ENCODE measurements at places on chromosomes 13 and 19.

- DNase-seq: peak; percentile 1
Measured at GRCh38 chr13:33441015-33441414, 155.5 kb upstream of the STARD13 start.

GRCh38 chr13:107799001-107799400 lies 416.3 kb downstream of the LIG4 start:
- no peak for DNase-seq

DNA sequence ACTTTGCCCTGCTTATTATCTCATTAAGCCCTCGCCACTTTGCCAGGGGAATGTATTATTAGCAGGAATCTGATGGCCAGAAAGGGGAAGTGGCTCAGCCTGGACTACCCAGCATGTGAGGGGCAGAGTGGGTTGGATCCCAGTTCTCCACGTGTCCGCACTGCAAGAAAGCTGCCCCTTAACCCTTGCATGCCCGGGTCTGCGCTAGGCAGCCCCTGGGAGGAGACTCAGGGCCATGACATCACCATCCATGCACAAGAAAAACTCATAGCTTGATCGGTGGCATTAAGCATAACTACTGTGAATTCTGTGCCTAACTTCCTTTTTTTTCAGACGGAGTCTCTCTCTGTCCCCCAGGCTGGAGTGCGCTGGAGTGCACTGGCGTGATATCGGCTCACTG lies 8.9 kb downstream of the CACNG8 start:
- DNase-seq: no peak

- DNase-seq: no peak
Measured at GRCh38 chr19:51014242-51014641, 5.3 kb downstream of the KLK10 start.

DNA sequence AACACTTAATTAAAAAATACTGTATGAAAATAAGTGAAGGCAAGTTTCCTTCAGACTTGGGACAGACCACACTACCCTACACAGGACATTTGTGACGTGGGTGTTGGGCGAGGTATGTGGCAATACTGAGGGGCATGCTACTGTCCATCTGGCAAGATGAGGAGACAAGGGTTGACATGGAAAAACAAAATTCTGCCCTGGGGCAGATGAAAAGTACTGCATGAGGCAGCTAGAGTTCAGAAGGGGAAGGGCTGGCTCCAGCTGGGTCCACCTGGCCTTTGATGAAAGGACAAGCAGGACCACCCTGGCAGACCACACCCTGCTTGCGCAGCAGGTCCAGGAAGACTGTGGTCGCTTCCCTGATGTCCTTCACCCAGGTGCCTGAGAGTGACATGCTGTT lies 43.2 kb downstream of the LATS2 start:
- no peak for DNase-seq

- DNase-seq: no peak
Measured at GRCh38 chr19:47540748-47541147, 25.9 kb upstream of the NAPA start.

- no peak for DNase-seq
Measured at GRCh38 chr19:1663852-1664251, 11.4 kb upstream of the TCF3 start.

- no peak for DNase-seq
Measured at GRCh38 chr19:18762125-18763023, 28.7 kb downstream of the COMP start.

- DNase-seq: peak; percentile 16
Measured at GRCh38 chr13:60494296-60494695, 97.3 kb downstream of the TDRD3 start.

DNA sequence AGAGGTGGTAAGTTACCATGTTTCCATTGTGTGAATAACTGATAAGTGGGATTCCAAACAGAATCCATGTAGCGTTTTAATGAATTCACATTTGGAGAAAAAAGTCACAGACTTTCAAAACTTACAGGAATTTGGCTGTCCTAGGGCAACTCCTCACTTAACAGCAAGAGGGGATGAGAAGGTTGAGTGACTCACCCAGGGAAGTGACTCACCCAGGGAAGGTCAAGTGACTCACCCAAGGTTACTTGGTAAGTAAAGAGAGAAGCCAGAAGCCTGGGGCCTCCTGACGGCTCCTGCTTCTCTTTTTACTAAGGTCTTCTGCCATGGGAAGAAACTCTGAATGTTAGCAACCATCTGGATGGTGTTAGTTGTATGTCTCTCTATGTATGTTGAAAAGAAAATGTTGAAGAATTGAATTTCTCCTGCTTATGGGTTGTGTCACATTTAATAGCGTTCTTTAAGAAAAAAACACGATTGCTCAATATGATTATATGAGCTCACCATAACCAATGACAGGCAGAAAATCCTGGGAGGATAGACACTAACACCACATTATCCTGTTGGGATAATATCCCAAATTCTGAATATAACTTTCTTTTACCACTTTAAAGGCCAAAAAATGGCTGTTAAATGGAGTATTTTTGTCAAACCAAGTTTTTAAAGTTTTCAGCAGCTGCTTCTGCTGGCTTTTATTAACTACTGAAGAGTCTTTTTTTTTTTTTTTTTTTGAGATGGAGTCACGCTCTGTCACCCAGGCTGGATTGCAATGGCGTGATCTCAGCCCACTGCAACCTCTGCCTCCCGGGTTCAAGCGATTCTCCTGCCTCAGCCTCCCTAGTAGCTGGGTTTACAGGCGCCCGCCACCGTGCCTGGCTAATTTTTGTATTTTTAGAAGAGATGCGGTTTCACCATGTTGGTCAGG lies 195.6 kb downstream of the GGACT start:
- DNase-seq: peak; percentile 49

GRCh38 chr19:57825511-57825910 lies 4.6 kb upstream of the ZNF587B start:
- no peak for DNase-seq

- no peak for DNase-seq
Measured at GRCh38 chr19:50415661-50416033, 3.1 kb upstream of the SPIB start.

DNA sequence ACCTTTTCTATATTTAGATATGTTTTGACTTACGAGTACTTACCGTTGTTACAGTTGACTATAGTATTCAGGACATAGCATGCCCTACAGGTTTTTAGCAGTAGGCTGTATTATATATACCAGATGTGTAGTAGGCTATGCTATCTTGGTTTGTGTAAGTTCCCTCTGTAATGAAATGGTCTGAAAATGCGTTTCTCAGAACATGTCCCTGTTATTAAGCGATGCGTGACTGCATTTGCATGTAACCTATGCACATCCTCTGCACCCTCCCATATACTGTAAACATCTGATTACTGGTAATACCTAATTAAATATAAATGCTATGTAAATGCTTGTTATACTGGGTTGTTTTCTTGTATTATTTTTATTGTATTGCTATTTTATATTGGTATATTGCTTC lies 6.6 kb downstream of the ZNF766 start:
- no peak for DNase-seq

DNA sequence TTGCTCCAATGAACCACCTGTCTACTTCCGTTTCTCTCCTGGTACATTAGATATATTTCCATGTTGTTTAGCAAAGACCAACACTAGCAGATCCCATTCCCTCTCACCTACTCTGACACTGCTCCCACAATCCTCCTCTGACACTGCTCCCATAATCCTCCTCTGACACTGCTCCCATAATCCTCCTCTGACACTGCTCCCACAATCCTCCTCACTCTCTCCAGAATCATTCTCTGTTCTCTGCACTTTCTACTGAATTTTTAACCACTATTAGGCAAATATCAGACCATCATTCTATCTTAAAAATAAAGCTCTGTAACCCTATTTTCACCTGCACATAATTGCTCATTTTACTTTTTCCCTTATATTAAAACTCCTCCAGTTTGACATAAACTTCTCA lies 578.5 kb upstream of the PCDH20 start:
- no peak for DNase-seq

- DNase-seq: no peak
Measured at GRCh38 chr13:41780715-41781706, 179.9 kb downstream of the VWA8 start.

GRCh38 chr13:27182844-27183497 lies 11.4 kb upstream of the USP12 start:
- DNase-seq: no peak

DNA sequence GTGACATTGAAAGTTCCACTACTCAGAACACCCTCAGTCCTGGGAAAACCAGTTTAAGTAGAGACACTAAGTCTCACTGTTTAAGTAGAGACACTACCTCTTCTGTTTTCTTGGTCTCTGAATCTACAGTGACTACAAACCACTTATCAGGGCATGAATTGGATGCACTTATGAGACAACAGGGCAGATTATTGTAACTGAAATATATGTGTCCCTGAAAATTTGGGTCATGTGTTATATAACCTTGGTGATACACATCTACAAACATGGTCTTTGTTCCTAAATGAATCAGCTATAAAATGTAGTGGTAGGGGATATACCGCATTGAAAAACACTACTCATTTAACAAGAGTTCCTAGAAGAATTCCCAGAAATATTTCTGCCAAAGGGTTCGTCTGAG lies 55.7 kb downstream of the SERP2 start:
- no peak for DNase-seq

GRCh38 chr19:16698914-16699313 lies 20.7 kb upstream of the NWD1 start:
- no peak for DNase-seq

DNA sequence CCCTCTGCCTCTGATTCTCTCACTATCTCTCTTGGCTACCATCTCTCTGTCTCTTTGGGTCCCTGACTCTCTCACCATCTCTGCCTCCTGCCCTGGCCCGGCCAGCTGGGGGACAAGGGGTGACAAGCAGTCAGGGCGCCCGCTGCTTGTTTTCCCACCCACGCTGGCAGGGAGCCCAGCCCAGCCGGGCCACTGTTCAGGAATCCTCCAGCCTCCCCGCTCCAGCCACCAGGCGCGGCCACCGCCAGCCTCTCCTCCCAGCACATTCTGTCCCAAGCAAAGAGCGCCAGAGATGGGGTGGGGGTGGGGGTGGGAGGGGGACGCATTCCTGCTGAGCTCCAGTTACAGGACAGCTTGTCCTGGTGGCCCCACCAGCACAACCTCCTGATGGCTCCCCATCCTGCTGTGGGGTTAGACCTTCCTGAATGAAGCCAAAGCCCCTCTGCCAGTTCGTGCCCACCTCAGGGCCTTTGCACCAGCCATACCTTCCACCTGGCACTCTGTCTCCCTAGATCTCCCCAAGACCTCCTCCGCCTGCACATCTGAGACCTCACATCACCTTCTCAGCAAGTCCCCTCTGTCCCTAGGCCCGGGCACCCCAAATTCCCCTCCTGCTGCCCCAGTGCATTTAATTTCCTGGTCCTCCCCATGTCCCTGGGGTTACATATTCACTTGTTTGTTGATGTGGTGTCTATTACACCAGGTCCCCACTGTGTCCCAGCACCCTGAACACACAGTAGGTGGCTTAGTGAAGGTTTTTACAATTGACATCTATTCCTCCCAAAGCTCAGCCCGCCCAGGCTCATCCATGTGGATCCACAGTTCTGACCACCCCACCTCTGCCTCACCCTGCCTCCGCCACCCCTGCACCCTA lies 12.5 kb downstream of the ARRDC2 start:
- no peak for DNase-seq

DNA sequence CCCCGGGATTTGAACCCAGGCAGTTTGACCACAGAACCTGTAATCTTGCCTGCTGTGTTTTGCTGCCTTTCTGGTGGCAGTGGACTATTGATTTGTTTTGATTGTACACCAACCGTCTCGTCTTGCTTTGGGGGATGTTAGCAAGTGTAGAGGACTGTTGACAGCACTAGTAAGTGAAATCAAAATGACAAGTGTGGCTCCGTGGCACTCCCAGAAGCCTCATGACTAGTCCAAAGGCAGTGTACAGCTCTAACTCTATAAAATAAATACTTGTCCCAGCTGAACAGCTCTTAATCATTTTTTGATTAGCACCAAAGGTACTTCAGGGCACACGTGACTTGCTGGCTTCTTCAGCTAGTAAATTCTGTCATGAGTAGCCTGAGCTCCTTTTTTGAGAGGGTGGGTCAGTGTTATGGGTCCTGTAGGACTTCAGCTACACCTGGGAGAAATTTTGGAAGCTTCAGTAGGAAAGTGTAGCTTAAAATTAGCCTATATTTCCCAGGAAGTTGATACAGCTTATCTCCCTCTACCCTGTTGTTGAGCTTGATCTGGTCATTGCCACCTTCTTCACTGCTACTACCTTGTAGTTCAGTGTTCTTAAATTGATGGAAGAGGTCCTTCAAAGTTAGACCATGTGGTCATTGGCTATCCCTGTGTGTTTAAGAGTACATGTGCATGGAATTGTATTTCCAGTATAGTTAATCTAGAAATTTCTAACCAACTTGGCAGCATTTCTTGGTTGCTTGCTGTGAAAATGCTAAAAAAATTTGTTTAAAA lies 15.1 kb downstream of the TM9SF2 start:
- DNase-seq: no peak

DNA sequence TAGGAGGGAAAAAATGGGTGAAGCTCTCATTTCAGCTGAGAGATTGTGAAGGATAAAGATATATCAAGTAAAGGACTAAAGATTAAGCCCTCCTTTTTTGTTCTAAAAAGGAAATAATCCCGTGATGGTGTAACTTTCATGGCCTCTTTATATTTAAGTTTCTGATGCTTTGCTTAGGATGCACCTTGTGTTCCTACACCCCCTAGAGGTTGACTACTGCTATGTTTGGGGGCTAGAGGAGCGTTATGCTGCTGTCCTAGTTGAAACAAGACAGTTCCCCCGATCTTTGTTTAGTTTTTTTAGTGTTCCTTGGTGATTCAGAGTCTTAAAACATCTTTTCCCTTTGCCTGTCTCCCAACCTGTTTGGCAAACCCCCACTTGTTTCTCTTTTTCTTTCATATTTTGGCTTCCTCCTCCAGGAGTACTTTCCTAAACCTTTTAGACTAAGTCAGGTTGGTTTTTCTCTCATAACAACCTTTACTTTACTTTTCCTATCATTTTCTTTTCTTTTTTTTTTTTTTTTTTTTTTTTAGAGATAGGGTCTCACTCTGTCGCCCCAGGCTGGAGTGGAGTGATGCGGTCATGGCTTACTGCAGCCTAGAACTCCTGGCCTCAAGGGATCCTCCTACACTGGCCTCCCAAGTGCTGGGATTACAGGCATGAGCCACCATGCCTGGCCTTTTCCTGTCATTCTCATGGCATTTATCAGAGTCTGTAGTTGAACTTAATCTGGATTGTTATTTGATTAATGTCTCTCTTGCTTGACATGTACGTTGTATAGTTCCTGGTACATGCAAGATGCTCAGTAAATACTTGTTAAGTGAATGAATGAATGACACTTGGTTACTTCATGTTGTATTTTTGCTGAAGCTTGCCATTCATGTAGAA lies 2.8 kb downstream of the UBA2 start:
- DNase-seq: no peak

- no peak for DNase-seq
Measured at GRCh38 chr13:46387064-46387851, at the start of gene RUBCNL. Gene RUBCNL (minus strand): TSS chr13:46387252. CDS start chr13:46372475, 14,777 bp downstream.

DNA sequence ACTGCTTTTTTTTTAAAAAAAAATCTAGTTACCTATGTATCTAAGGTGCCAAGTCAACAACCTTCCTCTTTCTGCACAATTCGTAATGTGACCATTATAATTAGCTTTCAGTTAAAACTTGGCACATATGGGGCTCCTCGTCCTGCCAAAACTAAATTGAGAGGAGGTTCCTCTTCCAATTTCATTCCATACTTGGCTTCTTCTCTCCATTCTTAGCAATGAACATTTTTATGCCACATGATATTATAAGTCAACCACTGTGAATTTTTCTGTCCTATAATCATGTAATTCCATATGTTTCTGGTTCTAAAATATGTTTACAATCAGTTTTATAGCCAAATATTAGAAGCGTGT lies 177.0 kb downstream of the DCLK1 start:
- DNase-seq: no peak

- DNase-seq: no peak
Measured at GRCh38 chr19:18287836-18288772, 6.7 kb upstream of the JUND start.

- no peak for DNase-seq
Measured at GRCh38 chr19:16436780-16437332, 34.9 kb downstream of the EPS15L1 start.

GRCh38 chr13:108383667-108384066 lies 114.1 kb downstream of the TNFSF13B start:
- no peak for DNase-seq

Measured in NT2/D1 (cell line).